ENCODE measurements at places on chromosomes 2 and 18.
A peak's percentile ranks its signal among the peaks of the same experiment; 100 is the strongest.

DNA sequence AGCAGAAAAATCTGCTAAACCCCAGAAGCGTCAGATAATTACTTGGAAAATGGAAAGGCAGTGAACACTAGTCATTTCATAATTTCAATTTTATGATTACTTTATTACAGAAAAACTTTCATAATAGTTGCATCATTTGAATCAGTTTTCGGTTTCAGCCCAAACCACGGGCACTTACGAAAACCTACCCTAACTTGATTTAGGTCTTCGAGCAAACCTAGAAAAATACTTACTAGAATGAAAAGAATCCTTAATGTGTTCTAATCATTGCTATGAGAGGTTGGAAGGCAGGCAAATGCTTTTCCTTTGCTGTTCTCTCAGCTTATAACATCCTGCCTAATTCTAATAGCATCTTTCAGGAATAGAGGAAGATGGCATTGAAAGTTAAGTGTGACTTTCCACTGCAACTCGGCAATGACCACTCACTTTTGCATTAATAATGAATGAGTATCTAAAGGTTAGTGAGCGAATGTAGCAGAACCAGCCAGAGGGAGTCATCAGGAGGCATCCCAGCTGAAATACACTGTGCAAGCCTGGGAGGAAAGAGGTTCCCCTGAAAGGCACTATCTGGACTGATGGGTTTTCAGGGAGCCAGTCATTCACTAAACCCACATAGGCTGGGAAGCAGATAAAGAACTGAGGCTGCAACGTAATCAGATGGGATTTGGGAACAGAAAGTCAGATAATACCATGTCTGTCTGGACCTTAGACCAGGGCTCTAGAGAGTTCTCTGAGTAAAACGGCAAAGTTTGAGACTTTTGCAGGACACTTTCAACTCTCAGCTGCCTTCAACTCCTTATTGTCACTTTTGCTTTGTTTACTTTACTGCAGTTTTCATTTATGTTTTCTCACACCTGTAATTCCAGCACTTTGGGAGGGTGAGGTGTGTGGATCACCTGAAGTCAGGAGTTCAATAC is 520.8 kb downstream of the RNF144A start:
- DNase-seq, result peak; percentile 32

- no peak for DNase-seq
Observed at GRCh38 chr2:159585622-159586021, 30.7 kb downstream of the BAZ2B start.

- DNase-seq, result peak; percentile 1
Observed at GRCh38 chr2:128513116-128513960, 194.7 kb upstream of the HS6ST1 start.

- DNase-seq, result no peak
Observed at GRCh38 chr2:239106314-239106908, 258.5 kb downstream of the TWIST2 start.

- DNase-seq, result no peak
Observed at GRCh38 chr2:150495993-150496627, 8.6 kb upstream of the RND3 start.

DNA sequence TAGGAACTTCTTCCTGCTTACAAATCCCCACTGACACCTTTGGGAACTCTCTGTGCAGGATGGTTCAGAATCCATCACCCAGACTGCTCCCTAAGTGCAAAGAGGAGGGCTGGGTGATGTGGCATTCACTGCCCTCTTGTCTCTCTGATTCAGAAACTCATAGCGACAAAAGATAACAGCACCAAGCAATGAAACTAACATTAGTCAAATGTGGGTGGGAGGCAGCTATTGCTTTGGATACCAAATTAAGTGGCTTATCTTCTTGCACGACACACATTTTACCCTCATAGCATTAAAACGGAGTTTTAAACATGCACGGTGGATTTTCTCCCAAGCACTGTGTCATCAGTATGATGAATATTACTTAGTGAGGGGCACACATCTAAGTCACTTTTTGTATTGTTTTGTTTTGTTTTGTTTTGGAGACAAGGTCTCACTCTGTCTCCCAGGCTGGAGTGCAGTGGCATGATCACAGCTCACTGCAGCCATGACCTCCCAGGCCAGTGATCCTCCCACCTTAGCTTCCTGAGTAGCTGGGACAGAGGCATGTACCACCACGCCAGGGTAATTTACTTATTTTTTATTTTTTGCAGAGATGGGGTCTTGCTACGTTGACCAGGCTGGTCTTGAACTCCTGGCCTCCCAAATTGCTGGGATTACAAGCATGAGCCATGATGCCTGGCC is 40.9 kb upstream of the NEB start:
- DNase-seq, result no peak

DNA sequence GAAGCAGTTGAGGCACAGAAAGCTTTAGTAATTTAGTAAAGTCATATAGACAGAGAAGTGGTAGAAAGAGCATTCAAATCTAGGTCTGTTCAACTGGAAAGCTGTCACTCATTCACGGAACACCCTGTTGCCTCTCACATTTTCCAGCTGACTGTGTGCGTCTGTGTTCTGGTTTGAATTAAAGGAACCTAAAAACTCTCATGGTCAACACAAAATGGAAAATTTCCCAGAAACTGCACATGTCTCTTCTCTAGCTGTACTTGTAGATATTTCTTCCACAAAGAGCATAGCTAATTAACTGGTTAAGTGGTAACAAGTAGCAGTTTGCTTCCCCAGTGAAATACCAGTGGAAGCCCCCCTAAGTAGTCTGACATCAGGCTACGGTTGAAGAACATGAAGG is 390.8 kb downstream of the TGIF1 start:
- DNase-seq, result no peak

DNA sequence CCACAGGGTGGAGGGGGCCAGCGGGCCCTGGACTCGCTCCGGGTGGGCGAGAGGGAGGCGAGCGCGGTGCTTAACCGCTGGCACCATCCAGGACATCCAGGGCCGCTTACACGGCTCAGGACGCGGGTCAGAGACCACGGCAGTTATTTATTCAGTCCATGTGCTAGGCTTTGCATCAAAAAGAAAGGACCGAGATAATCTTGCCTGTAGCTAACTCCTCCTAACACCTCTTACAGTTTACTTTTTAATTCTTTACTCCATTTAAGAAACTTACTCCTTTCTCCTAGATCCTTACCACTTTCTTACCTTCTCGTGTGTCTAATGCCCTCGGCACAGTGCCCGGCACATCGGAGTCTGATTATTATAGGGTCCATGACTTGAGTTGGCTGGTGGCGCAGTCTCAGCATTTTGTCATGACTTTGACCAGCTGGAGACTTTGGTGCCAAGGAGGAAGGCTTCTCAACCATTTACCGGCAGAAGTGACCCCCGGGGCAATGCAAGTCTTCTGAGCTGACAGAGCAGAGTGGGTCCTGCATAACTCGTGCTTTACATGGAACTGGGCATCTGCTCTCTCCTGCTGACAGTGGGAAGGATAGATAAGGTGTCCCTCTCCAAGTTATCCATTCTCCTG is 503 bp downstream of the ANXA4 start:
- DNase-seq, result no peak

DNA sequence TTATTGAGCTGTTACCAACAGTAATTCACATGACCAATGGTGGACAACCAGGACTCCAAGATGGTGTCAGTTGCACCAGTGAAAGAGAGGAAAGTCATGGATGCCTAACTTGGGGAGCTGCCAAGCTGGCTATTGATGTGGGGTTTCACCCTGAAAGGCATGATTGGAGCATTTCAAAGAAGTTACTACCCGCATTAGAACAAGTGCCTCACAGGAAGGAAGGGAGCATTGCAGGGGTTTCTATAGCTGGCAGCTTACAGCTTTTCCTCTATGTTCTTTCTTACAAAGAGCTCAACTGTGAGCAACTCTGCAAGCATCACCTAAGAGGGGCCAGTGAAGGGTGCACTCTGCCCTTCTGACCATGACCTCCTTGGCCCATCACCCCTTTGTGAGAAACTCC is 93.1 kb downstream of the TNFRSF11A start:
- DNase-seq, result no peak

Data from activated naive CD4-positive, alpha-beta T cell treated with anti-CD3 and anti-CD28 coated beads, Interleukin-2, amount 50 U/mL, for 72 hours (primary cell).